ENCODE measurements at places on chromosomes 2 and 18.

GRCh38 chr2:138607746-138608145 lies 106.2 kb downstream of the SPOPL start:
- DNase-seq, result no peak

GRCh38 chr2:101230541-101231001 lies 22.1 kb upstream of the CNOT11 start:
- DNase-seq, result no peak

DNA sequence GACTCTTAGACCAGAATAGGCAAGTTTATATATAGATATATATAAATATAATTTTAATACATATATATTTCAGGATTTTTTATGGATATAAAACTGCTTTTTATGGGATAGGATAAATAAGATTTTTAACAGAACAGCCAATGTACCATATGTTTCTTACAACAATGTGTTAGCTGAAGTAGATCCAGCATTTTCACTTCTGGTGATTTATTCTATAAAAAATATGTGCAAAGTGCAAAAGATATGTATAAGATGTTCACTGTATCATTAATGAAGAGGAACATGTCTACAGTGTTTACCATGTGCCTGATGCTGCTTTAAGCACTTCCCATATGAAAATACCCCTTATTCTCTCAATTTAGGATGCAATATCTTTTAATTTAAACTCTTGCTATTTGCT lies 22.2 kb upstream of the GPR75 start:
- no peak for DNase-seq

DNA sequence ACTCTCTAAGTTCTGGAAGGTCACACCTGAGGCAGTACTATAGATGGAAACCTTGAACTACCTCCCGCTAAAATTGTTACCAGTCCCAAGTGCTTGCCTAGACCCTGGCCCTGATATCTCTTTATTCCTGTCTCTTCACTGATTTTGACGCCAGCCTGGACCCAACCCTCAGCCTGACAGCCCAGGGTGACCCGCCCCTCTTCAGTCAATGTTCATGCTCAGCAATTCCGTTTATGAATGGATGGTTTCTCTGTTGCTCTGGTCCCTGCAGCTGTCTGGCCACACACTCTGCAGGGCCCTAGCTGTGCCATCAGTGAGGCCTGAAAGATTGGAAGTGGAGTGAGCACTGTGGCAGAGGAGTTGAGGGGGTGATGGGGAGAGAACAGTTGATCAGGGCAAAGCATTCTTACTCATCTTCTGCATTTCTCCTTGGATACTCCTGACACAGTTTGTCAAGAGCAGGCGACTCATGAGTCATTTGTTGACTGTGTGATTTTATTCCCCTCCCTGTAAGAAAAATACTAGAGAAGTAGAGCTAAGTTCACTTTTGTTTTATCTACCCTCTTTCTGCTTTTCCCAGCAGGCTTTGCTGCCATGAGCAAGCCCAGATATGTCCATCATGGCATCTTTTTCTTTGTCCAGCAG lies 46.0 kb downstream of the NPAS2 start:
- no peak for DNase-seq

GRCh38 chr18:24243677-24244076 lies 104.8 kb downstream of the CABYR start:
- no peak for DNase-seq

DNA sequence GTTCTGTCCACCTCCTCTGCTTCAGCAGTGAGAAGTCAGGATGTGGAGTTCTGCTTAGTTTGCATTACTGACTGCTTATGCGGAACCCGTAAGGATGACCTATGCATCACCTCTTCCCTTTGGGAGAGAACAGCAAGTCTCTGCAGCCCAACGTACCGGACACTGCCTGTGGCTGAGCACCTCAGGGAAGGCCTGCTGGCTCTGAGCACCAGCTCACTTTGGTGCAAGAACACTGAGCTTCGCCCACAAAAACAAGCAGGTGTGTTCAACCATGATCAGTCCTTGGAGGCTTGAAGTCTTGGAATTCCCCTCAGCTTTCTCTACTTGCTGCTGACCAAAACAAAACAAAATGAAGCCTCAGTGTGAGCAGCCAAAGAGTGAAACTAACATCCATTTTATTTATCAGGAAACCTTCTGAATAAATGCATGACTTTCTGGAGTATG lies 52.7 kb upstream of the NCK2 start:
- no peak for DNase-seq

GRCh38 chr18:27540111-27540510 lies 355.0 kb upstream of the CHST9 start:
- no peak for DNase-seq

DNA sequence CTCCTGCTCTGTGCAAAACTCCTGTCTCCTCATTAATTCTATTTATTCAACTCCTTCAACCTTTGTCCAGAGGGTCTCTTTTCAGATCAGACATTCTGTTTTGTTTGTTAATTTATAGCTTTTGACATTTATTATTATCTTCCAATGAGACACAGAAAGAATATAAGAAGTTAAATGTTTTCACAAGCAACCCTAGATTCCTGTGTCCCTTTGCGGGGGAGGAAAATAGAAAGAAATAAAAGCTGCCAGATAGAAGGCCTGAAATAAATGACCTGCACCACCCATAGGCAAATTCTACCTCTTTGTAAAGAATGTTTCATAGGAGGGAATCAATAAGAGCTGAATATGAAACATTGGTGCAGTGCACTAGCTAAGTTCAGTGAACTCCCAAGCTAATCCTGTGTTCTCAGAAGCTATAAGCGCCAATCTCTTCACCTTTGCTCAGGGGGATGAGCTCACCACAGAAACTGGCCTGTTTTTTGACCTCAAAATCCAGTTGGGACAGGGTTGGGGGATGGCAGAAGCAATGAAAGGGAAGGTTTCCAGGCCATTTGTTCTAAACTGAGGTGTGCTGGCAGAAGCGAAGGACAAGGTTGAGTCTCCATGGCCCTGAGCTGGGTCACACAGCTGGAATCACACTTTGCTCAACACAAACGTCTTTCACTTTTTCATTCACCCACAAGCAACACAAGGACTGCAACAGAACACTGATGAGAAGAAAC lies 258.6 kb downstream of the NRXN1 start:
- no peak for DNase-seq

DNA sequence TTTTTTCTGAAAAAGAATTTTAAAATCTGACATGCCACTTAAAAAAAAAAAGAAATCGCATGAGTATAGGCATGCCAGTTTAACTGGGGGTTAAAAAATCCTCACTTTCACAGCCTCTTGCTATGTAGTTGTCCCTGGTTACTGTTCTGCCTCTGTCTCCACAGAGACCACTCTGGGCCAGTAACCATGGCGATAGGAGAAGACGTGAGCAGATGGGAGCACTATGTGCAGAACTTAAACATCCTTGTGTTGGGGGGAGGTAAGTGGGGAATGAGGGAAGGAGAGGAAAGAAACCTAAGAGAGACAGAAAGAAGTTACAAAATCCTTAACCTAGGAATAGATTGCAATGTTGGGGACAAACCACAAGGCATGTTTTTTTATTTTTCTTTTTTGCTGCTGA lies 75.9 kb upstream of the CYRIA start:
- DNase-seq, result no peak

- no peak for DNase-seq
These were observed 84.0 kb upstream of the BOD1L2 start for GRCh38 chr18:57062844-57063243.

GRCh38 chr18:47080872-47081271 lies 45.5 kb upstream of the ELOA2 start:
- DNase-seq, result no peak

DNA sequence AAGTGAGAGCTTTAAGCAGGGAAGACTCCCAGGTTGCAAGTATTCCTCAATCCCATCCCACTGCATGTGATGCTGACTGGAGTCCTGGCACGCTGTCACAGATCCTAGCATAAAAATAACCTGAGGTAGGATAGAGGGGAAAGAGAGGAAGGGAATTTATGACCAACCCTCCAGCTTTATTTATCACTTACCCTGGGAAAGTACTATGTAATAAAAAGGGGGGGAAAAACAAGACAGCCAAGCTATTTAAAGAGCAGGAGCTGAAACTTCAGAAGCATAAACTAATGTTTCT lies 122.2 kb downstream of the SLC8A1 start:
- no peak for DNase-seq

GRCh38 chr2:233049194-233049761 lies 10.9 kb upstream of the INPP5D start:
- no peak for DNase-seq

DNA sequence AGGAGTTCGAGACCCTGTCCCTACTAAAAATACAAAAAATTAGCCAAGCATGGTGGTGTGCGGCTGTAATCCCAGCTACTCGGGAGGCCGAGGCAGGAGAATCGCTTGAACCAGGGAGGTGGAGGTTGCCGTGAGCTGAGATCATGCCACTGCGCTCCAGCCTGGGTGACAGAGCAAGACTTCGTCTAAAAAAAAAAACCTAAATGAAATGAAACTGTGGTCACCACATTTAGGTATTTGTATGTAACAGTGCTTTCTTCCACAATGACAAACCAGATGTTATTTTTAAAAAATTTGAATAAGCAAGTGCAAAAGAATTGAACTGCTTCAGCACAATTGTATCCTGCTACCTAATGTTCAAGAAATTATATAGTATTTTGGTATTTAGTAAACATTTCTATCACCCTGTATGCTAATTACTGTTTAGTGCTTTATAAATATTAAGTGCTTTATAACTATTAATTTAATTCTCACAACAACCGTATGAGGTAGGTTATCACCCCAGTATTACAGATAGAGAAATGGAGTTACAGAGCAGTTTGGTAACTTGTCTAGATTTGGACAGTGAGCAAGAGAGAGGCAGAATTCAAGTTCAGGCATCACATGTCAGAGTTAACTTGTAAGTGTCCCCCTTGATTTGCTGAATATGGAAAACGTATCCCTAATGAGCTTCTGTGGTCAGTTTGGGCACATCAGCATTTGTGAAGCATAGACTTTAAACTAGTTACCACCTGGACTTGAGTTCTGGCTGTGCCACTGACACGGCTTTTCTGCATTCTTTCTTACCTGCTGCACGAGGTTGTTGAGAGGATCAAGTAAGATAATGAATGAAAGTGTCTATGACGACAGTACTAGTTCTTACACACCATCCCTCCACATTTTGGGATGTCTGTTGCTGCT lies 14.4 kb downstream of the PHLPP1 start:
- no peak for DNase-seq

GRCh38 chr2:157875641-157876065 lies 477 bp downstream of the ACVR1 start:
- no peak for DNase-seq

DNA sequence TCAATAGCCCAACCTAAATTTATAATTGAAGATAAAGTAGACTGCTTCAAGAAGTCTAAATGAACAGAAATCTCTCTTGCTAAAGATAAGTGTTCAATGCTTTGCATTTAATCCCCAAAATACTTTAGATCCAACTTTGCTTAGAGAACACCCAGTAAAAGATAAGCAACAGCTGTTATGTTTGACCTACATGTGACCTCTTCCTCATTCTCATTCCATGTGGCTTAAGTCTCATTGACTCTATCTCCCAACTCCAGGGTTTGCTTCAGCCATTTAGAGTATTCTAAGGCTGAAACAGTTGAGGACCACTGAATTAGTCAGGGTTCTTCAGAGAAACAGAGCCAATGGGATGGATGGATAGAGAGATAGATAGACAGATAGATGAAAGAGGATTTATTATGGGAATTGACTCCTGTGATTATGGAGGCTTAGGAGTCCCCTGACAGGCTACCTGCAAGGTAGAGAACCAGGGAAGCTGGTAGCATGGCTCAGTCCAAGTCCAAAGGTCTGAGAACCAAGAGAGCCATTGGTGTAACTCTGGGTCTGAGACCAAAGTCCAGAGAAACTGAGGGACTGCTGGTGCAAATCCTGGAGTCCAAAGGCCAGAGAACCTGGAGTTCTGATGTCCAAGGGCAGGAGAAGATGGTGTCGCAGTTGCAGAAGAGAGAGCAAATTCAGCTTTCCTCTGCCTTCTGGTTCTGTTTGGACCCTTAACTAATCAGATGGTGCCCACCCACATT lies 32.1 kb downstream of the CRYGD start:
- no peak for DNase-seq

- no peak for DNase-seq
These were observed 49.5 kb upstream of the PLEKHM3 start for GRCh38 chr2:208074610-208075356.

GRCh38 chr18:9362869-9363268 lies 28.3 kb downstream of the TWSG1 start:
- DNase-seq, result no peak

- no peak for DNase-seq
These were observed 309.5 kb upstream of the LYPD1 start for GRCh38 chr2:132979339-132980093.

GRCh38 chr2:109079590-109079989 lies 49.4 kb upstream of the SH3RF3 start:
- DNase-seq, result no peak

GRCh38 chr18:13270279-13270855 lies 51.8 kb downstream of the LDLRAD4 start:
- no peak for DNase-seq

GRCh38 chr2:205800773-205801172 lies 118.5 kb downstream of the NRP2 start:
- no peak for DNase-seq

- no peak for DNase-seq
These were observed 77.8 kb downstream of the PDCL3 start for GRCh38 chr2:100640431-100641124.

Data from CD4-positive, alpha-beta memory T cell (primary cell).